Activated CD4-positive, alpha-beta memory T cell treated with anti-CD3 and anti-CD28 coated beads, Interleukin-2, amount 10 ng/mL, durations not matched to agents 7 days and 5 days (primary cell): ENCODE measurements at places on chromosomes 2 and 18. TPM values are rescaled to one million over a fixed set of nuclear protein-coding genes. Genes with fewer than 3 reads are reported as not detected.

DNA sequence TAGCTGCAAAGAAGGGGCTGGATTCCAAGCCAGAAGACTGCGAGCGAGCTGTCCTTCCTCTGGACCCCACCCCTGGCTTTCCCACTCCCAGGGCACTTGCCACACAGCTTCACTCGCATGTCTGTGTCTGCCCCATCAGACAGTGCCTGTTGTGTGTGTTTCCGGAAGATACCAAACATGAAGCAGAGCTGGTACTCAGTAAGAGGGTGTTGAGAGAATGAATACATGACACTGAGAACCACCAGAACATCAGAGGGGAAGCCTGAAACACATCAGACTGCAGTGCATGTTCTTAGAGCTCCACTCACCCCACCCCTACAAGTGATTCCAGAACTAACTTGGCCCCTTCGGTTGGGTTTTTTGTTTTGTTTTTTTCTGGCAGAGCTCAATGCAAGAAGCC is 181.5 kb downstream of the TTC32 start:
- no peak for DNase-seq
- no peaks in the 10 kb centered on the region for H3K36me3 ChIP-seq
- no peaks in the 10 kb centered on the region for H3K4me1 ChIP-seq
- no peak overlapping the region for H3K4me3 ChIP-seq

DNA sequence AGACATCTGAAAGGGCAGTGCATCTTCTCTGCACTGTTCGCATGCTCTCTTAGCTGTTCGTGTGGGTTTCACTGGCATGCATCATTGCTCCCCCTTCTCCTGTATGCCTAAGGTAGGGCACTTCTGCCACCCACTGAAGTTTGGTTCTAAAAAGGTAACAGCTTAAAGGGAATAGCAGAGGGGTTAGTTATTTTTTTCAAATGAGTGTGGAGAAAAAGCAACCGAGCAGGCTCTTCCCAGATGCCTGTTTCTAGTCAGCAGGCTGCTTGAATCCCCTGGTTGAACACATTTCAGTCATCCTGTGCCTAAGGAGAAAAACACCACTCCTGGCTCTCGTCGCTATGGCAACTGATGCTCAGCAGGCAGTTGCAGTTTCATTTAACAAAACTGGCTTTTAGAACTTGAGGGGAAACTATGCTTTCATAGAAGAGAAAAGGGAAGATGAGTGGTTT is 69.8 kb upstream of the GALNT3 start:
- H3K36me3 ChIP-seq = peaks cover 3% of the 10 kb centered on the region
- peak; percentile 19 for DNase-seq
- H3K27ac ChIP-seq = no peak overlapping the region
- H3K4me1 ChIP-seq = no peaks in the 10 kb centered on the region

GRCh38 chr2:68127358-68128242 is 30.1 kb upstream of the PNO1 start:
- H3K27me3 ChIP-seq = no peaks in the 10 kb centered on the region
- H3K27ac ChIP-seq = no peak overlapping the region
- peaks cover 3% of the 10 kb centered on the region for H3K36me3 ChIP-seq
- H3K4me3 ChIP-seq = no peak overlapping the region
- no peak for DNase-seq

- DNase-seq = no peak
- H3K27ac ChIP-seq = no peak overlapping the region
- no peak overlapping the region for H3K4me3 ChIP-seq
- H3K27me3 ChIP-seq = no peaks in the 10 kb centered on the region
Measured at GRCh38 chr2:23146011-23146410, 239.0 kb upstream of the KLHL29 start.

DNA sequence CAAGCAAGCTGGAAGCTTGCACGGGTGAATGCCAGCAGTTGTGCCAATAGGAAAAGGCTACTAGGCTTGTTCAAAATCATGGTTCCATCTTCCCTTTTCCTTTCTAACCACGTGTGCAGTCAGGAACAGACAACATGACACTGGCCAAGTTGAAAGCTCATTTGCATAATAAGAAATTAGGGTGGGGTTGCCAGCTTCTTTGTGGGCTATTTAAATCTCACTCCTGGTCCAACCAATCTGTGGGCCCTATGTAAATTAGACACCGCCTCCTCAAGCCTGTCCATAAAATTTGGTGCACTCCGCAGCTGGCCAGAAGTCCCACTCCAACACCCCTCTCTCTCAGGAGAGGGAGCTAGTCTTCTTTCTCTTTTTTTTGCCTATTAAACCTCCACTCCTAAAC is 1948.4 kb upstream of the PIK3C3 start:
- no peak overlapping the region for H3K4me3 ChIP-seq
- H3K36me3 ChIP-seq = no peaks in the 10 kb centered on the region
- no peak overlapping the region for H3K27ac ChIP-seq
- H3K27me3 ChIP-seq = no peaks in the 10 kb centered on the region
- H3K4me1 ChIP-seq = no peaks in the 10 kb centered on the region
- no peak for DNase-seq

DNA sequence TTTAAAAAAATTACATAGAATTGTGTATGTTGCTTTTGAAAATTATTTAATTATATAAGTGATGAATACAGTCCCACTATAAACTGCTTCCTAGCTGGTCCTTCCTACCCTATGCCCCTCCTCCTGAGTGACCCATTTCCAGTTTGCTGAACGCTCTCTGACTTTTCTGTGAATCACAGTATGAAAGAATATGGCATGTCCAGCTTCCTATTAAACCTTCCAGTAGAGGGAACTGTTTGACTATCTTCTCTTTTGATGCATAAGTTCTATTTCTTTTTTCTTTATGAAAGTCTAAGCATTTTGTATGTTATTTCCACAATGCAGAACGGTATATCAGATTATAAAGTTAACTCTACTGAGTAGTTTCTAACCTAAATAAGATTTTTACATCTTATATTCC is 41.3 kb downstream of the PSMG2 start:
- H3K36me3 ChIP-seq = no peaks in the 10 kb centered on the region
- DNase-seq = no peak
- peaks cover 2% of the 10 kb centered on the region for H3K27me3 ChIP-seq

GRCh38 chr2:239358062-239358754 is 42.6 kb downstream of the HDAC4 start:
- no peak for DNase-seq
- H3K36me3 ChIP-seq = peaks cover 25% of the 10 kb centered on the region
- H3K27ac ChIP-seq = no peak overlapping the region
- H3K4me3 ChIP-seq = no peak overlapping the region
- H3K27me3 ChIP-seq = no peaks in the 10 kb centered on the region

GRCh38 chr2:25000503-25001324 is 29.0 kb upstream of the DNAJC27 start:
- DNase-seq = no peak
- no peaks in the 10 kb centered on the region for H3K36me3 ChIP-seq
- H3K27me3 ChIP-seq = peaks cover 6% of the 10 kb centered on the region
- H3K4me3 ChIP-seq = no peak overlapping the region
- H3K27ac ChIP-seq = no peak overlapping the region
- no peaks in the 10 kb centered on the region for H3K4me1 ChIP-seq

- peaks cover 75% of the 10 kb centered on the region for H3K36me3 ChIP-seq
- H3K4me3 ChIP-seq = peak overlapping the region; percentile 51
- no peak for DNase-seq
Measured at GRCh38 chr2:174618179-174618578, 20.6 kb upstream of the WIPF1 start.

GRCh38 chr18:79884294-79884962 is 67.0 kb downstream of the SLC66A2 start:
- no peak for DNase-seq
- H3K4me3 ChIP-seq = no peak overlapping the region
- H3K36me3 ChIP-seq = peaks cover 3% of the 10 kb centered on the region
- H3K27ac ChIP-seq = no peak overlapping the region
- no peaks in the 10 kb centered on the region for H3K4me1 ChIP-seq

DNA sequence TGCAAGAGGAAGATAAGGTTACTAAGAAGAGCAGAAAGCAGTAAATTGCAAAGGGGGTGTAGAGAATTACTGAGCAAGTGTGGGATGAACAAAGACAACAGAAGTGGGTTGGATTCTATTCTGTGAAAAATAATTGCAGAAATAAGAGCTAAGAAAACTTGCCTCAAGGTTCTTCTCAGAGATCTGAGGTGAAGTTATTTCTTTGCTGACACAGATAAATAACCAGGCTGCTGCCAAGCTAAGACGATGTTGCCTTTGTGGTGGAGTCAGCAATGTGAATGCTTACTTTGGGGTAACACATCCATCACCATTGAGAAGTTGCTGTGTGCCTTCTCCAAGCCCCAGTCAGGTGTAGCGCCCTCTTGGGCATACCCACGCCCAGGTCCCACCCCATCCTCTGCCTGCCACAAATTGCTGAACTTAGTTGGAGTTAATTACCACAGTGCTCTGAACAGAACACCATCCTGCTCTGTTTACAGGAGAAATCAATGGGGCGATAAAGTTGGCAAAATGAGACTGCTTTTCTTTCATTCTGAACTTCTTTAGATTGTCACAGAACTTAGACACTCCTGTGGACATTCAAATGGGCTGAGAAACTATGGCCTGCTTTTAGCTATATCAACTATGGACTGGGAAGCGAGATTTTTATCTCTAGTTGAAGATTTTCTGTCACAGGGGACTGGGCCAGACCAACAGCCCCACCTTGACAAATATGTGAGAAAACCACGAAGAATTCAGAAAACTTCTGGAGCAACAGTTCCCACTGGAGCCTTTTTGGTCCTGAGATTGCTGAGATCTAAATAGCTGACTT is 283.6 kb downstream of the TMX3 start:
- no peaks in the 10 kb centered on the region for H3K36me3 ChIP-seq

GRCh38 chr2:120422465-120423160 is 76.7 kb downstream of the INHBB start:
- H3K4me1 ChIP-seq = no peaks in the 10 kb centered on the region
- no peak overlapping the region for H3K27ac ChIP-seq
- no peak overlapping the region for H3K4me3 ChIP-seq
- peak; percentile 7 for DNase-seq
- no peaks in the 10 kb centered on the region for H3K36me3 ChIP-seq
- H3K27me3 ChIP-seq = peaks cover 25% of the 10 kb centered on the region

DNA sequence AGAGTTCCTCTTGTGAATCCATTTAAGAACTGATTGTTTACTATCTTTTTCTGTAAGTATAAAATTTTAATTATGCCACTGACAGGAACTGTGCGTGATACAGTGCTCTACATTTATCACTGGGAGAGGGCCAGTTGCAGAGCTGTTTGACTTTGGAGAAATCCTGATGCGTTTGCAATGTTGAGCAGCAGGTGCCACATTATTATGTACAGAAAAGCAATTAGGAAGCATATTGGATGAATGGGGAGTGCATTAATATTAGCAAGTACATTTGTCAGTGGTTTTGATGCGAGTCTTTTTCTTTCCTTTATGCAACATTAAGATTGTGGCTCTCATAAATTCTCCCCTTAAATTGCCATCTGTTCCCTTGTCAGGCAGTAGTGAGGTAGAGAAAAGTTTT is 302.3 kb upstream of the FANCL start:
- no peak overlapping the region for H3K4me3 ChIP-seq
- H3K27ac ChIP-seq = no peak overlapping the region
- DNase-seq = no peak
- no peaks in the 10 kb centered on the region for H3K4me1 ChIP-seq
- peaks cover 3% of the 10 kb centered on the region for H3K27me3 ChIP-seq
- H3K36me3 ChIP-seq = no peaks in the 10 kb centered on the region

- peak overlapping the region; percentile 63 for H3K4me3 ChIP-seq
- DNase-seq = no peak
- H3K27me3 ChIP-seq = no peaks in the 10 kb centered on the region
- H3K36me3 ChIP-seq = no peaks in the 10 kb centered on the region
- H3K27ac ChIP-seq = peak overlapping the region; percentile 70
Measured at GRCh38 chr2:44087714-44088092, 81.0 kb upstream of the PPM1B start.

DNA sequence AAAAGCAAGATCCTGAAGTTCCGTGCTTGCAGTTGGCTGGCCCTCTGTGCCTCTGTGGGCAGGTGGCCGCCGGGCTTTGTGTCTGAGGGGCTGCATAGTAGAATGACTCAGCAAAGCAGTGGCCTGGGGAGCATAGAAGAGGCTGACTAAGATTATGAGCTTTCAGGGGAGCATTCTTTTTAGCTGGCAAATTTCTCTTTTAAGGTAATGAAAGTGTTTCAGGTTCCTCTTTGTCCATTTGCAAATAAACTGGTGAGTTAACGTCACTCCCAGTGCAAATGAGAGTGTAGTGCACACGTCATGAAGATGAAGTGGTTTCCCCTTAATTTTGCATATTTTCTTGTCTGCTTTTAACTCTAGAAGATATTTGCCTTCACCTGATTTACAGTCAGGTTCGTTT is 98.6 kb downstream of the BCL2L11 start:
- no peaks in the 10 kb centered on the region for H3K4me1 ChIP-seq
- no peak for DNase-seq

DNA sequence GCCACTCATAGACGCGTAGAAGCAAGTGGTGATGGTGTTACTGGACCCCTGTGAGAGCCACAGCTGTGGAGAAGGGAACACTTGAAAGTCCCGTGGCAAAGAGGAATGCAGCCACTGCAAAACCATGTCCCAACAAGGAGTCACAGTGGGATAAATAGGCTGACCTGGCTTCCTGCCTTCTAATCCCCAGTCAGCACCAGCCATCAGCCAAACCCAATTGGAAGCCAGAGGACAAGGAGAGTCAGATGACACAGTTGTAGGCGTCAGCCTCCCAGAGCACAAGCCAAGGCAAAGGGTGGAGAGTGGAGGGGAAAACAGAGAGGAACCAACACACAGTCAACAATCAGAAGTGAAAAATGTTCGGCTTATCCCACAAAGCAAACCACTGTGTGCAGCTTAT is 5.5 kb upstream of the CYBRD1 start:
- H3K4me3 ChIP-seq = no peak overlapping the region
- H3K27ac ChIP-seq = no peak overlapping the region
- DNase-seq = no peak
- peaks cover 4% of the 10 kb centered on the region for H3K4me1 ChIP-seq

- H3K36me3 ChIP-seq = no peaks in the 10 kb centered on the region
- H3K27ac ChIP-seq = no peak overlapping the region
- no peak overlapping the region for H3K4me3 ChIP-seq
- no peaks in the 10 kb centered on the region for H3K4me1 ChIP-seq
- DNase-seq = no peak
Measured at GRCh38 chr2:179790235-179791217, 70.9 kb downstream of the ZNF385B start.

- no peaks in the 10 kb centered on the region for H3K36me3 ChIP-seq
- no peak overlapping the region for H3K4me3 ChIP-seq
- H3K27ac ChIP-seq = no peak overlapping the region
- H3K27me3 ChIP-seq = no peaks in the 10 kb centered on the region
- no peak for DNase-seq
- H3K4me1 ChIP-seq = no peaks in the 10 kb centered on the region
Measured at GRCh38 chr2:211944572-211944971, 594.0 kb downstream of the ERBB4 start.

GRCh38 chr2:176443946-176444345 is 174.7 kb downstream of the MTX2 start:
- H3K36me3 ChIP-seq = no peaks in the 10 kb centered on the region
- H3K27me3 ChIP-seq = peaks cover 4% of the 10 kb centered on the region
- H3K27ac ChIP-seq = no peak overlapping the region
- H3K4me3 ChIP-seq = no peak overlapping the region

VWA3B gene
- total RNA-seq = not detected

DCC gene
- not detected for total RNA-seq

CHRND gene
- total RNA-seq = not detected

ABCG8 gene
- total RNA-seq = not detected

TUBA3E gene
- not detected for total RNA-seq

BMP10 gene
- not detected for total RNA-seq

ASTL gene
- 0.53 TPM for total RNA-seq

TSPYL6 gene
- total RNA-seq = not detected
